H1 (cell line): ENCODE measurements at places on chromosomes 2 and 18. TPM values are rescaled to one million over a fixed set of nuclear protein-coding genes. Genes with fewer than 3 reads are reported as not detected.

- no peak overlapping the region for H3K27ac ChIP-seq
- H3K27me3 ChIP-seq, result no peaks in the 10 kb centered on the region
- no peak overlapping the region for H3K4me3 ChIP-seq
- H3K4me1 ChIP-seq, result no peaks in the 10 kb centered on the region
- no peaks in the 10 kb centered on the region for H3K36me3 ChIP-seq
- DNase-seq, result no peak
Observed at GRCh38 chr2:67515538-67515937, 118.4 kb downstream of the ETAA1 start.

DNA sequence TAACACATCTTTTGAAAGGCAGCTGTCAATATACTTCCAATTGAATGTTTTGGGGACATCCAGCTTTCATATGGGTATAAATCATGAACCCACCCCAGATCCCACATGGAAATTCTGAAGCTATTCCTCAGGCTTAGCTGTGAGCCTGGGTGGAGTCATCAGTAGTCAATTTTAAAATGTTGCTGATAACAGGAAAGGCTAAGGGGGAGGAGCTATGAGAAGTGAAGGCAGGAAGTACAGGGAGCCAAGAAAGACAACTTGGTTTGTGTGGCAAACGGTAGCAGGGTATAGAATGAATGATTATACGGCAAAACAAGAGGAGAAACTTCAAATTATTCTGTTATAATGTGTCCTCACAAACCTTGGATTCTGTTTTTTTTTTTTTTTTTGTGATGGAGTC lies 108.6 kb downstream of the QPCT start:
- H3K4me1 ChIP-seq, result no peaks in the 10 kb centered on the region
- no peak for DNase-seq
- H3K27ac ChIP-seq, result no peak overlapping the region
- H3K27me3 ChIP-seq, result no peaks in the 10 kb centered on the region

Gene EPB41L3
- 12.8 and 16.1 TPM in 2 replicates for total RNA-seq

- H3K4me1 ChIP-seq, result no peaks in the 10 kb centered on the region
- DNase-seq, result no peak
- no peaks in the 10 kb centered on the region for H3K27me3 ChIP-seq
Observed at GRCh38 chr2:113977660-113978523, 88.0 kb downstream of the ACTR3 start.

- no peaks in the 10 kb centered on the region for H3K4me1 ChIP-seq
- DNase-seq, result no peak
- H3K27ac ChIP-seq, result no peak overlapping the region
Observed at GRCh38 chr18:59719544-59720181, 22.4 kb upstream of the CCBE1 start.

DNA sequence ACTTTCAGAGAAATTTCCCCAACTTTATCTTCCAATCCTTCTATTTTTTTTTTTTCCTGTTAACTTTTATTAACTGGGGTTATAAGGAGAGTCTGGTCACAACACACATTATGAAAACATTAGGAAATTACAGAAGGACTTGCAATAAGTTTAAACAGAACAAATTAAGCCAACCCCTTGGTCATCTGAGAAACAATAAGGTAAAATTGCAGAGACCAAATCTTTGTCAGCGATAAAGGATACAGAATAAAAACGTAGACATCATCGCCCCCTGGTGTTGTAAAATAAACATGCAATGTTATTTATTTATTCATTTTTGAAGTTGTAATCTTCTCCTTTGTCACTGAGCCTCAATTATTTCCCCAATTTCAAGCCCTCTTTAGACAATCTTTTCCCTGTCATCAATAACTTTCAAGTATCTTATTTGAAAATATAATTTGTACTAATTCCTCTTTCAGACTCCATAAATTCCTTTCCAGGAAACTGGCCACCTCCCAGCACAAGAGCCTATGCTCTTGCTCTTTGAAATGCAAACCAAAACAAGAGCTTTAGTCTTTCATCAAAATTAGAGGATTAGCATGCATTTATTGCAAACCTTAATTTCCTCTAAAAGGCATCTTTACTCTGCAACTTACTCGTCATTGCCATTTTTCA lies 19.5 kb downstream of the G6PC2 start:
- DNase-seq, result no peak
- H3K27me3 ChIP-seq, result no peaks in the 10 kb centered on the region
- no peaks in the 10 kb centered on the region for H3K36me3 ChIP-seq
- no peak overlapping the region for H3K4me3 ChIP-seq
- H3K4me1 ChIP-seq, result no peaks in the 10 kb centered on the region

DNA sequence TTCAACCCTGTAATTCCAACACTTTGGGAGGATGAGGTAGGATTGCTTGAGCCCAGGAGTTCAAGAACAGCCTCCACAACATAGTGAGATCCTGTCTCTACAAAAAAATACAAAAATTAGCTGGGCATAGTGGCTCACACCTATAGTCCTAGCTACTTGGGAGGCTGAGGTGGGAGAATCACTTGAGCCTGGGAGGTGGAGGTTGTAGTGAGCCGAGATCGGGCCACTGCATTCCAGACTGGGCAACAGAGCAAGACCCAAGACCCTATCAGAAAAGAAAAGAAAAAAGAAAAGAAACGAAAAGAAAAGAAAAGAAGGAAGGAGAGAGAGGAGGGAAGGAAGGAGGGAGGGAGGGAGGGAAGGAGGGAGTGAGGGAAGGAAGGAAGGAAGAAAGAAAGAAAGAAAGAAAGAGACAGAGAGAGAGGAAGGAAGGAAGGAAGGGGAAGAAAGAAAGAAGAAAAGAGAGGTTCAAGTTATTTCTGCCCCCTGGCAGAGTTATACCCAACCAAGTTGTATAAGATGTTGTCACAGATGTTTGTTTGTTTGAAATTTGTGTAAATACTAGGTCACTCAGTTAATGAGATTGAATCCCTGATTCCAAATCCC lies 3.9 kb upstream of the PKDCC start:
- no peak overlapping the region for H3K4me3 ChIP-seq
- DNase-seq, result no peak
- H3K27me3 ChIP-seq, result peaks cover 4% of the 10 kb centered on the region

Gene TTN
- total RNA-seq, result 6.9 and 9.7 TPM in 2 replicates

DNA sequence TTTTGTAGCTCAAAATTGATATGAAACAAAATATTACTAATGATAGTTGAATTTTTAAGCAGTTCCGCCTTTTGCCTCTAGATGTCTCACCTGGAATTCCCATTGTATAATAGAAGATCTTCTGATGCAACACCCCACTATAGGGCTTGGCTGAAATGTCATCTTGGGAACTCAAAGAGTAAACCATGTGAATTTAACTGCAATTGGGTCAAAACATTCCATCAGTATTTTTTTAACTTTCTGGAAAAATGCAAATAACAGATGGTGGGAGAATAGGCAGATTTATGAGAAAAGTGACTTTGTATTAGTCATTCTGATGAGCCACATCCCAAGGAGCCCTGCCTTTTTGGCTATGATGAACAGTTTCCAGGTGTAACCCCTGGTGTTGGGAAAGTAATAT lies 489.9 kb downstream of the NYAP2 start:
- H3K27ac ChIP-seq, result no peak overlapping the region
- DNase-seq, result no peak
